ENCODE measurements at places on chromosomes 16 and 17. TPM values are rescaled to one million over a fixed set of nuclear protein-coding genes. Genes with fewer than 3 reads are reported as not detected.

CDK5R1 gene
- total RNA-seq: 2.2 TPM

ALDOC gene
- total RNA-seq: 18.3 TPM

ST6GALNAC2 gene
- total RNA-seq: 2.2 TPM

NPIPB12 gene
- total RNA-seq: 72.6 TPM

ZNF319 gene
- total RNA-seq: 16.1 TPM

MLX gene
- 45.9 TPM for total RNA-seq

FUS gene
- total RNA-seq: 590 TPM

KRT12 gene
- not detected for total RNA-seq

IL17C gene
- total RNA-seq: 0.26 TPM
